Stimulated activated CD4-positive, alpha-beta T cell treated with anti-CD3 and anti-CD28 coated beads, TNF-alpha, amount 100 ng/mL, for 48 hours (primary cell): ENCODE measurements at places on chromosomes 3 and 15.

- no peak for DNase-seq
Observed at GRCh38 chr15:76073554-76073953, 13.8 kb downstream of the TMEM266 start.

DNA sequence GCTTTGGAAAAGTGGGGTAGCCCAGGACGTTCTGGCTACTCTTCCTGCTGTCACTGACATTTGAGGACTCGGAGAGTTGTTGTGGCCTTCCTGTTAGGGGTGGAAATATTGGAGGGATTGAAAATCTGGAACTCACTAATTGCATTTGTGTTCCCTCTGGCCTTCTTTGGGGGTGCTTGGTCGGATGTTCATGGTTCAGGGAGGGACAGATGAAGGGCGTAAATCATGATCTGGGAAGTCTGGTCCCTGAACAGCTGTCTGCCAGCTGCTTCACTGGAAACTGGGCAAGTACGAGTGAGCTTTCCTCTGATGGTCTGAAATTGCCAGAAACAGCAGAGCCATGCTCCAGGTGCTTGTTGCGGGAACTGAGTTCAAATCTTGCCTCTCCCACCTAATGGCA, 327.8 kb upstream of the C2CD4B start:
- no peak for DNase-seq

- peak; percentile 51 for DNase-seq
Observed at GRCh38 chr3:44712455-44713075, at the start of gene ZNF502. Gene ZNF502 (plus strand): TSS chr3:44712660. CDS start chr3:44720262, 7,602 bp downstream.

GRCh38 chr3:128294999-128295468, 141.8 kb downstream of the EEFSEC start:
- DNase-seq, result no peak

DNA sequence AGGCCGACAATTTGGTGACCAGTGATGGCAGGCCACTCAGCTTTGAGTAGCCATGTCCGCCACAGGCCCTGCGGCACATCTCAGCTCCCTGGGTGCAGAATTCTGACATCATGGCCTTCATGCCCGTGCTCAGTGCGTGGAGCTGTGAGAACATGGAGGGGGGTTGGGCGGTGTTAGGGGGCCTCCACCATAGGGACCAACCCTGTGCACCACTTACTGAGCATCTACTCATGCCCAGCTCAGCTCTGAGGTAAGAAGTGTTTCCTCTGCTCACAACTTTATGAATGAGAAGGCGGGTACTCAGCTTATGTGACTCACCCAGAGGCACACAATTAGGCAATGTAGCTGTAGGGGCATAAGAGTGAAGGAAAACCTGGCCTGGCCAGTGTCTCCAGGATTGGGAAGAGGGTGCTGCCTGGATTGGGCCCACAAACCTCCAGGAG, 10.5 kb downstream of the ACOX2 start:
- no peak for DNase-seq

DNA sequence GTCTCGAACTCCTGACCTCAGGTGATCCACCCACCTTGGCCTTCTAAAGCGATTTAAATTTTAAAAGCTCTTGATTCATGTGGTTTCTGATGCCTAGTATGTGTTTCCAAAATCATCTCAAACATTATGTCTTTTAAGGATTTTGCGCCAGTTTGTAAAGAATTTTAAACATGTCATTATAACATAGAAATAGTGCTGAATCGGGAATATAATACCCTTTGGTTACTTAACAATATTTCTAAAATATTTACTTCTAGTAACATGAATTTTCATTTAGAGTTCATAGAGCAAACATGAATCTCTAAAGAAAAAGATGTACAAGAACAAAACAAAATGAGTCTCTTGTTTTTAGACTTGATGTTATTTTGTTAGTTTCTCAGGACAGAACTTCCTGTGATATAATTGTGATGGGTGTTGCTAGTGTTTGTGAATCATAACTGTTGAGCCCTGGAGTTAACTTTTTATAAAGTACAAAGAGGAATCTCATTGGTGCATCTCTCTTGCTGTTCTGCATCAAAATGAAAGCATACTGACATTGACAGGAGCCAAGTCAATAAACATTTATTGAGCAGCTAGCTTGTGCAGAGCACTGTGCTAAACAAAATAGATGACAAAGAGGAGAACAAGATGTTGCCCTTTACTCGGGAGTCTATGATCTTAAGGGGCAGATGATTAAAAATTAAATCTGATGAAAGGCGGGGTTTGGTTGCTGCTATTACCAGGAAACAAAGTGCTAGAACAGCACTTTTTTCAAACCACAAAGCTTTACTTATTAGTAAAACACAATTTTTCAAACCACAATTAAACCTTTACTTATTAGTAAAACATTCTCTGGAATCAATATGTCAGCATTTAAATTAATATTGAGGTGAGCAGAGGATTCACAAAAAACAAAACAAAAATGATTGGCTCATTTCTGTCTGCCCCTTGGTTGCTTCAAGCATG, 73.4 kb downstream of the MME start:
- DNase-seq, result no peak

GRCh38 chr3:124410471-124410870, 319.8 kb upstream of the UMPS start:
- no peak for DNase-seq

- DNase-seq, result no peak
Observed at GRCh38 chr15:70243686-70244540, 146.2 kb upstream of the TLE3 start.

- no peak for DNase-seq
Observed at GRCh38 chr3:177516158-177517011, 319.1 kb upstream of the TBL1XR1 start.

GRCh38 chr15:63848879-63849551, 15.3 kb upstream of the HERC1 start:
- DNase-seq, result no peak

GRCh38 chr3:123960781-123961507, at the start of gene CCDC14:
Gene CCDC14 (minus strand): TSS chr3:123961229. CDS start chr3:123961173, 56 bp downstream.
- DNase-seq, result peak; percentile 76

GRCh38 chr3:143184099-143184498, 64.5 kb downstream of the CHST2 start:
- no peak for DNase-seq

DNA sequence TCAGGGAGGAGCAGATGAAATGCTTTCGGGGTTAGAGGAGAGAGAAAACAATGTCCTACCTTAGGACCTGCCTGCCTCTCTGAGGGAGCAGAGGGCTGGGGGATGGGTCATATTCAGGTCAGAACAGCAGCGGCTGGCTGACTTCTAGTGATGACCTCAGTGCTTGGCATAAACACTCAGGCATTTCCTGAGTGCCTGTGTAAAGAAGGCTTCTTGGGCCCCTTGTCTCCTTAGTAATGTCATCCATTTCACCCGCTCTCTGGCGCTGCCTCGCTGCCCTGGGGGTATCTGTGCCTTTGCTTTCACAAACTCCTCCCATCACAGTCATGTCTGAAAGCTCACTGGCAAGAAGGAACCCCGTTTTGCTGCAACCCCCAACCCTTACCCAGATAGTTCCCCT, 82.9 kb upstream of the GSK3B start:
- DNase-seq, result no peak

GRCh38 chr15:33506781-33507296, 196.1 kb downstream of the RYR3 start:
- no peak for DNase-seq

- no peak for DNase-seq
Observed at GRCh38 chr15:94414916-94415315, 183.6 kb downstream of the MCTP2 start.

DNA sequence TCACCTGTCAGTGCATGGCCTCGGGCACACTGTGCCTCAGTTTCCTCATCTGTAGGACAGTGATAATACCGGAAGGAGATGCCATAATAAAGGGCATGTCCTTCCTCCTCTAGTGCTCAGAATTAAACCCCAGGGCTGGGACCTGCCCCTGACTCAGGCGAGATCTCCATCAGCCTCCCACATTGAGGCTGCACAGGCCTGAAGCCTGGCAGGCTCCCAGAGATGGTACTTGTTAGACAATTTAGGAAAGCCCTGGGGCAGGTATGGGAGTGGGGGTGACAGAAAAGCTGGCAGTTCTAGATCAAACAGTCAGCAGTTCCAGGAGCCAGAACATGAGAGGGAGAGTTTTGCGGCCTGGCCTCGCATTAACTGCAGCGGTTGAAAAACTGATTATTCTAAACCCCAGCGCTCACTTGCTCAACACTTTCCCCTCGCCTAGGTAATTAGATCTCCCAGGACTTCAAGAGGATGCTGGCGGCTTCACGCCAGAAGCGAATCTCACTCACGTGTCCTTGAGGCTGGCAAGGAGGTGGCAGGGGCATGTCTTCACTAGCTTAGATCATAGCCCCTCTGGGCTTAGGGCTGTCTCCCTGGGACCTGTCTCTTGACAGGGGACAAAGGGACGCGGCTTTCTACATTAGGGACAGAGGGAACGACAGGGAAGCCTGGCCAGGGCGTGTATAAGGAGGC, 73.1 kb downstream of the ATP2B2 start:
- DNase-seq, result no peak

GRCh38 chr15:46815765-46816164, 901.5 kb upstream of the SEMA6D start:
- DNase-seq, result no peak

GRCh38 chr3:136954980-136955780, 2.6 kb upstream of the IL20RB start:
- DNase-seq, result no peak

- DNase-seq, result no peak
Observed at GRCh38 chr15:75164625-75165350, 36.9 kb upstream of the C15orf39 start.

DNA sequence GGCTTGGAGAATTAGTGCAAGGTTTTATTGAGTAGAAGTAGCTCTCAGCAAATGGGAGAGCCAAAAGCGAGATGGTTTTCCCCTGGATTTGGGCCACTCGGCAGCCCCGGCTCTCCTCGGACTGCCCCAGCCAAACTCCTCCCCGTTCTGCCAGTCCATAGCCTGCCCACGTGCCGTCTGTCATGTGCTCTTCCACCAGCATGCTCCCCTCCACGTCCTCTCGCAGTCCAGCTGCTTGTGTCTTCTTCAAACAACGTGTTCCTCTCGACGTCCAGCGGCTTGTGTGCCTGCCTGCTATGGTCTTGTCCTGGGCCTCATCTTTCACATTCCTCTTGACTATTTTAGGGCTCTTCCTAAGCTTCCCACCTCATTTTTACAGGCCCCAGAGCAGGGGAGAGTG, 16.7 kb upstream of the SECISBP2L start:
- DNase-seq, result no peak

DNA sequence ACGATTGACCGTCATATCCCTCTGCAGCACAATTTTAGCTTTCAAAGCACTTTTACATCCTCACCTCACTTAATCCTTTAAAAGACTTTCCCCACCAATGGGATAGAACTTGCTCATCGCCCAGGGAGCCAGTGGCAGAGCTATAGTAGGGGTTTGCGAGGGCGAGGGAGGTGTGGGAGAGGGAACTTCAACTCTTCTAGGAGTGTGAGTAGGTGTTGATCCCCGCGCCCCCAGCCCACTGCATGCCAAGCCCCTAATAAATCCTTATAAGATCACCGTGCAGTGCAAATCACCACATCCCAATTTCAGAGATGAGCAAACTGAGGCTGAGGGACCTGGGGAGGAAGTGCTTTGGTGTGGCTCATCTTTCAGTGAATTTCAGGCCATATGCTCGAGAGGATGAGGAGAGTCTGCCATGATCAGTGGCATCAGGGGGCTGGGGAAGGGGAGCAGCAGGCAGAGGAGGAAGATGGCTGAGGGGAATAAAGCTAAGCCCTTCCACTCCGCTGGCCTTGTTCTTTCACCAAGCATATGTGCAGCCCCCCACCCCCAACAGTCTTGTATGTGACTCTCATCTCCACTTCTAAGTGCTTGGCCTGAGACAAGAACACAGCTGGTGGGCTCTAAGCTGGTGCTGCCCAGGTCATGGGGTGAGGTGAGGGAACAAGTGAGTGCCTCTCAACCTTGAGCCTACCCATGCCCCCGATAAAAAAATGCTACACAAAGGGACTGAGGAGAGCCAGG, 5.1 kb downstream of the INSYN1 start:
- DNase-seq, result no peak

GRCh38 chr15:47477341-47477740, 240.0 kb upstream of the SEMA6D start:
- DNase-seq, result no peak

GRCh38 chr15:59410391-59410896, 27.5 kb upstream of the FAM81A start:
- no peak for DNase-seq

- peak; percentile 25 for DNase-seq
Observed at GRCh38 chr15:70098461-70099166, 897 bp upstream of the TLE3 start.
